Stimulated activated CD8-positive, alpha-beta memory T cell treated with anti-CD3 and anti-CD28 coated beads, Interleukin-4, amount 100 ng/mL, for 24 hours (primary cell): ENCODE measurements at places on chromosomes 7 and 10.
A peak's percentile ranks its signal among the peaks of the same experiment; 100 is the strongest.

DNA sequence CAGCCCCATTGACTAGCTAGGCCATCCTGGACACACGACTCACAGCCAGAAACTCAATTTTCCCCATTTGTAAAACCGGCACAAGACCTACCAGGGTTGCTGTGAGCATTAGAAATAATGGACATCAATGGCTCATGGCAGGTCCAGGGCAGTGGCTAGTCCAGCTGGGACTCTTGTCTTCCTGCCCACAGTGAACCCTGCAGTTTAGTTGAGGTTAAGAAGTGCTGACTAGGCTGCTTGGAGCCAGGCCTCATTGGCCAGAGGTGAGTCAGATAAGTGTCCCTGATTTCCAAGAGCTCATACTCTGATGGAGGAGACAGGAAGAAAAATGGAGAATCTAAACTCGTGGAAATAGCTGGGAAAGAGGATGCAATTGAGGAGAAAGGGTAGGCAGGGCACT, 123.4 kb upstream of the ZNF92 start:
- no peak for DNase-seq

DNA sequence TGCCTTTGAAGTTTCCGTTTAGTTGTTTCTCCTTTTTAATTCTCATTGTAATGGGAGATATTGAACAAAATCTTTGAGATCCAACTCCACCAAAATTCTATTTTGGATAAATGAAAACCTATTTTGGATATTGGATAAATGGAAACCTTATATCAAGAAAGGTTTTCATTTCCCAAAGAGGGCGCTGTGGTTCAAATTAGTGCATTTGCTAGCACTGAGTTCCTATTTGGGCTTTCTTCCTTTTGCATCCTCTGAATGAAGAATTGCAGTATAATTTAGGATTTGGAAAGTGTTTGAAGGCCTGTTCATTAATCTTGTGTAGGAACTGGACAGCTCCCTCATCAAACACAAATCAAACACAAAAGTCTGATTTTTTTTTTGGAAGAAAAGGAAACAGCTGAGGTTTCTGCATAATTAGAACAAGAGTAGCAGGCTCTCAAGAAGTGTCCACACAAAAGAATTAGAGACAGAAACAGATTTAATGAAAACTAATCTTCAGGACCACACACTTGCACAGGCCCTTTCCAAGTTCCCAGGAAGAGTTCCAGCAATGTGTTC, 80.8 kb upstream of the KLF14 start:
- no peak for DNase-seq

- no peak for DNase-seq
Observed at GRCh38 chr10:113475381-113475807, 77.5 kb upstream of the HABP2 start.

DNA sequence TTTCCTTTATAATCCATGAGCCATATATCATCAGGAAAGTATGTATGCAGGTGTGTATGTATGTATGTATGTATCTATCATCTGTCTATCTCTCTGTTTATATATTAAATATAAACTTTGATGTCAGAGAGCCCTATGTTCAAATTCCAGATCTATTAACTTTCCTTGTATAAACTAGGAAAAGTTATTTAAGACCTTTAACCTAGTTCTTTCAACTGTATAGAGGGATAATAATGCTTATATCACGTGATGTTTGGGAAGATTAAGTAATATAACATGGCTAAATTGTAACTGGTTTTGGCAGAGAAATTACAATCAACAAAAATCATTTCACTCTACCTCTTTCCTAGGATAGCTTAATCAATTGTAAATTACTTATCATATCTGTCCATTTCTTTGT, 628.3 kb upstream of the IGFBP3 start:
- no peak for DNase-seq

- no peak for DNase-seq
Observed at GRCh38 chr10:22321924-22322640, 1.2 kb downstream of the BMI1 start.

GRCh38 chr10:2733278-2733963, 333.9 kb upstream of the PFKP start:
- no peak for DNase-seq

DNA sequence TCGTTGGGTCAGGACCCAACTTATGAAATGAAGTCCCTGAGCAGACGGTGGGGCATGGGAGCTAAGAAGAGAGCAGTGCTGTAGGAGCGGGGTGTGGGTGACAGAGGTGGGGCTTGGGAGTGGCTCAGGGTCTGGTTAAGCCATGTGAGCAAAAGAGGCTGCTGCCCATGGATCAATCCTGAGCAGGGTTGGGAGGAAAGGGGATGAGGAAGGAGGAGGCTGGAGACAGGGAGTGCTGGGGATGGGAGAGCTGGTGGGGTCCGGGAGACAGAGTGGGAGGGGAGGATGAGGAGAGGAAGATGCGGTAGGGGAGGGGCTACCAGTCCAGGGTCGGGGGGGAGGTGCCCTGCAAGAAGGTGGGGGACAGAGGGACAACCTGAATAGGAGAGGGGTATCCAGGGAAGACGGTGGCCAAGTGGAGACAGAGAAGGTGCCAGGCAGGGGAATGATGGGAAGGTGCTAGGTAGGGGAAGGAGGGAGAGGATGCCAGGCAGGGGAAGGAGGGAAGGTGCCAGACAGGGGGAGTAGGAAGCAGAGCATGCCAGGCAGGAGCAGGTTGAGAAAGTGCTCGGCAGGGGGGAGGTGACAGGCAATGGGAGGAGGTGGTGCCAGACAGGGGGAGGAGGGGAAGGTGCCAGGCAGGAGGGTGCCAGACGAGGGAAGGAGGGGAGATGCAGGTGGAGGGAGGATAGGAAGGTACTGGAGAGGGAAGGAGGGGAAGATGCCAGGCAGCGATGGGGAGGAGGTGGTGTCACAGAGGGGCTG, 27.5 kb upstream of the SMARCD3 start:
- no peak for DNase-seq

DNA sequence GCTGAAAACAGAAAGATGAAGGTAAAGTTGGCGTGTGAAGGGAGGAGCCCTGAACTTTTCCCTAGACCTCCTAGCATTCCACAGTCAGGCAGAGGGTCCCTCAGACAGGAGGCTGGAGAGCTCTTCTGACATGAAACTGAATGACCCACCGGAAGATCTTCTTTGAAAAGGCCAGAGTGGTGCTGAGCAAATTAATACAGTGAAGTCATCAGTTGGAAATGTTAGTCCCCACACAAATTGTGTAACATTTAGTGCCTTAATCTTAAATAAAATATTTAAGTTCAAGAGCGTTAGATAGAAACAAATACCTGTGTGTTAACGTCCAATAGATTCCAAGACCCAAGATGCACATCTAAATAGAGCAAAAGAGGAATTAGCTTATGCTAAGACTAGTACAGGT, 49.0 kb upstream of the WNT16 start:
- no peak for DNase-seq

GRCh38 chr7:18361756-18362155, 133.8 kb upstream of the HDAC9 start:
- no peak for DNase-seq

- peak; percentile 3 for DNase-seq
Observed at GRCh38 chr7:80135309-80136104, 876 bp downstream of the GNAI1 start.

DNA sequence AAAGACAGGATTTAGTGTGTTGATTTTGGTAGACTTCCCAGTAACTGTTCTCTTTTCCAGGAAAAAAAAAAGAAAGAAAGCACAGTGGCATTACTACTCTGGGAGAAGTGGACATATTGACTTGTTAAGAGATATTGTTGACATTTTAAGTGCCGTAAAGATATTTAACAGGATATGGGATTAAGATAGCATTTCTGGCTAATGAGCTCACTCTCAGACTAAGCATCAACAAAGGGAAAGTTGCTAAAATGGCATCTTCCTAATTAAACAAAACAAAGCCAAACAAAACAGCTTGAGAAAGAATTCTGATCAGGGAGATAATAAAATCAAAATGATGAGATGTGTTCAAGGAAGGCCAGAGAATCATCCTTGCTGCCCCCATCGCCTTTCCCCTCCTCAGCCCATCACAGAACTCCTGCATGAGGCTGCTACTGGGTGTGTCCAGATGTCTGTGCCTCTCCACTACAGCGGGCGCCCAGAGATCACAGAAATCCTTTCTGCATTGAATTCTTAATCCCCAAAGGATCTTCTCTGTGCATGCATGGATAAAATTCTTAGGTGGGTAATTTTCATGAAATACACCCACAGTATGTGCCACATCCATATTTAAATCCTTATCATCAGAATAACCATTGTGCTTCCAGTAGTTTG, 270.5 kb downstream of the POU6F2 start:
- no peak for DNase-seq

DNA sequence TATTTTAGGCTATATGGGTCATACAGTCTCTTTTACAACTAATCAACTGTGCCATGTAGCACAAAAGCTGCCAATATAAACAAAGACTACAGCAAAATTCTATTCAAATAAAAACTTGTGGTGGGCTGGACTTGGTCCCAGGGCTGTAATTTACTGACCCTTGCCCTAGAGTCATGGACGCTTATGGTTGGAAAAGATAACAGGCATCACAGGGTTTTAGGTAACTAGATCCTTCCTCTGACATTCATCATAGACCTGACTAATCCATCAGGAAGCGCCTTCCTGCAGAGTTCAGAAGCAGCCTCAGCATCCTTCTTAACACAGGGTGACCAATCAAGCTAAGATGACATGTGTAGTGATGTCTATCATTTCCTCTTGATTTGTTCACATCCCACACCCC, 40.2 kb upstream of the GPAM start:
- no peak for DNase-seq

DNA sequence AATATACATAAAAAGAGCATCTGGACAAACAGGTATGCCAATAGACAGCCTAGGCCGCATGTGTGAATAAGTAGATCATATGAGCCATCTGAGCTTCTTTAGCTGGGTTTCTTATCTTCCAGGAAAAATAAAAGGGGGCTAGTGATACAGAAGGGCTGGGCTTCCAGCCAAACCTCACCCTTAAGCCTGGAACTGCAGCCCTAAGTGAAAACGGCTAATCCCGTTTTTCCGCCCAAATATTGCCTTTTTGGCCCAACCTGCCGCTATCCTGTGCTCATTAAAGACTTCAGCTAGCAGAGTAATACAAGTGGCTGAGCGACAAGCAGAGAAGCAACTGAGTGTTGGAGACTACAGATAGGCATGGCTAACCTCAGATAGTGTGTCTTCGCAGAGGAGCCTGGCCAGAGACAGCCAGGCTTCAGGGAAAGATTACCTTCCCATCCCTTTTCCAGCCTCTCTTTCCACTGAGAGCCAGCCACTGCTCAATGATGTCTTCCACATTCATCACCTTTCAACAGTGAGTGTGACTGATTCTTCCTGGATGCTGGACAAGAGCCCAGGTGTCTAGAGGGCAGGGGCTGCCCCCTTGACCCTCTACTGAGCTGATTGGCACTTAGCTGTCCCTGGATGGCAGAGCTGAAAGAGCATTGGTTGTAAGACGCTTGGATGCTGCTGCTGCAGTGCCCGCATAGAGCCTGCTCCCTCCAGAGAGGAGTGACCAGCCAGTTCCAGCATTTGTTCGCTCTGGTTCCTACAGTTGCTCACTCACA, 108.9 kb downstream of the ITGB8 start:
- DNase-seq: no peak

- no peak for DNase-seq
Observed at GRCh38 chr10:29699621-29700020, 64.8 kb upstream of the SVIL start.

DNA sequence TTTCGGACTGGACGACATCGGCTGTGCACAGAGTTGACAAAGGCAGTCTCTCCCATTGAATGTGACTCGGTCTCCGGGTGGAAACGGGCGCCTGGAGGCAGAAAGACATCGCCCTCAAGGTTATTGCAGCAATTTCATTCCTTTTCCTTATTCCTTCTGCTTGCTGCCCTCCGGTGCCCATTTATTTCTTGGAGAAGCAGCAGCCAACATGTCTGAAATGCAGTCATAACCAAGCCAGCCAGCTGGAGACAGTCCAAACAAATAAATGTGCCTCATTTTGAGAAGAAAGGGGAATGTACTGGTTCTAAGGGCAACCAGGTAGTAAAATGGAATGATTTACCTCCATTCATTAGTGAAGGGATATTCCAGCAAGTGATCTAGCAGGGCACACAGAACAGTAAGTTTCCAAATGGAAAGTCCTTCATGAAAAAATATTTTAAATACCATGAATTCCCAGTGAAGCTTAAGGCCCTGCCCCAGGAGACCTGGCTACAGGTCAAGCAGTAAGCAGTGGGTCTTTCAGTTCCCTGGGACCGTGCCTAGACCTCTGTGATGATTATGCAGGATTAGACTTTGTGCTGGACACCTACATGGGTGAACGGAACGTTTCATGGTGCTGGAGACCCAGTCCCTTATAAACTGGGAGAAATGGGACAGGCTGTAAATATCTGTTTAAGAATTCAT, 86.6 kb downstream of the ABLIM1 start:
- DNase-seq: no peak

DNA sequence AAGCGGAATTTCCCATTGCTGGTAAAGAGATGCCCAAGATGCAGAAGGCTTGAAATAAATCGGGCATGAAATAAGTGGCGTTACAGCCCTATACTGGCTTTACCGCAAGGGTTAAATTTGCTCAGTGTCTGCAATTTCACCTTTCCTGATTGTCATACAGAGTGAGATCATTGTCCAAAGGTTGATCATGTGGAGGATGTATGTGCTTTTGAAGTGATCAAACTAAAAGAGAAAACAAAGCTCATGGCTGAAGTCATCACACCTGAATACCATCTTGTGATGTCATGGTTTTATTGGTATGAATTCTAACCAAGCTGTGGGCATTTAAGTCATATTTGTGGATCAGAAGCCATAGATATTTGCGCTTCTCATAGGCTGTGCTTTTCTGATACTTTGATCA, 635.5 kb downstream of the AUTS2 start:
- DNase-seq: no peak

- no peak for DNase-seq
Observed at GRCh38 chr10:130044067-130045061, 66.3 kb downstream of the C10orf143 start.

DNA sequence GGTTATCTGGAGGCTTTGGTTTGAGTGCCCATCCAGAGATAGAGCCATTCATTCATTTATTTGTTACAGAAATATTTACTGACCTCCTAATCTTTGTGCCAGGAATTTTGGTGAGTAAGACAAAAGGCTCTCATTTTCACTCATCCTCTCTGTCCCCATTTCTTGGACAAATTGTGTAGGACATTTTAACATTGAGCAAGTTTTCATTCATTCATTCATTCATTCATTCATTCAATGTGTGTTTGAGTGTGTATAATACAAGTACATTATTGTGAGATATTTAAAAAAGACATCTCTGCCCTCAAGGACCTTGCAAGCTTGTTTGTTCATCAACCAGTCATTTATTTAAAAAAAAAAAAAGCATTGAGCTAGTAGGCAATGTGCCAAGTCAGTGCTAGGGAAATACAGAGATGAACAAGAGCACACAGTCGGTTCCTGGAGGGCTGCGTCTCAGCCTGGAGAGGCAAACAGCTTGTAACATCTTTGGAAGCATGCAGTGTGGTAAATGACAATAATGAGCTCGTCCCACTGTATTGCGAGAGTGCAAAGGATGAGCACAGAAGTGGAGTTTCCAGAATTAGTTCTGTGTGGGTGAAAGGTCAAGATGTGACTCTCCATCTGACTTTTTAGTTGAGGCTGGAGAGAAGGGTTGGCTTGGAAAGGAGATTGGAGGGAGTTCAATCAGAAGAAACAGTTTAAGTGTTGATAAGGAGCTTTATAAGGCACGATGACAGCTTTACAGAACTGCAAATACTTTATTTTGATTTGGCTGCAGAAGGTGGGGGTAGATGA, 50.5 kb upstream of the HBP1 start:
- no peak for DNase-seq

- no peak for DNase-seq
Observed at GRCh38 chr7:48429117-48429516, 257.9 kb downstream of the ABCA13 start.

- DNase-seq: no peak
Observed at GRCh38 chr7:158529181-158530096, 58.2 kb downstream of the PTPRN2 start.
